Psoas muscle (tissue), 8 donors: ENCODE measurements at places on chromosomes 7 and 10. TPM values are rescaled to one million over a fixed set of nuclear protein-coding genes. Genes with fewer than 3 reads are reported as not detected.

The PRPF18 gene
- total RNA-seq: 19.0 TPM

DNA sequence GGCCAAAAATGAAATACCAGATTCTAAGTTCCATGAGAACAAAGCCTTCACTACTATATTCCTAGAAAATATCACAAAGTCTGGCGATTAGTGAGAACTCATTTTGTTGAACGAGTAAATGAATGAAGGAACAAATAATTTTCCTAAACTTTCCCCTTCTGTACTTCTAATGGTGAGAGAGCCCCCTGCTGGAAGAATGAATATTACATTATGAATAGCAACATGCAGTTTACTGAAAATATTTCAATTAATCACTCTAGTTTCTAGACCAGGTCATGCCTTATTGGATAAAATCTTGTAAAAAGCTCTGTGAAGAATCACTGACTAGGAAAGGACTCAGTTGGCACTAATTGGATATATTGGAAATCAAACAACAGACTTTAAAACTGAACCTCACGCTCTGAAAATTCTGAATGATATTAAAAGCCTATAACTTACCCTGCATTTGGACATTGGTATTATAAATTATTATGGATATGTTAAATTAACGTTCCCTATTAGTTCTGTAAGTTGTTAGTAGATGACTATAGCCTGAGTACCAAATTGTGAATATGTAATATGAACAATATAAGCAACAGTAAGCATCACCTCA, 32.4 kb upstream of the MTPN start:
- no peak for DNase-seq

- DNase-seq: no peak
Measured at GRCh38 chr7:137262599-137262998, 80.9 kb downstream of the PTN start.

DNA sequence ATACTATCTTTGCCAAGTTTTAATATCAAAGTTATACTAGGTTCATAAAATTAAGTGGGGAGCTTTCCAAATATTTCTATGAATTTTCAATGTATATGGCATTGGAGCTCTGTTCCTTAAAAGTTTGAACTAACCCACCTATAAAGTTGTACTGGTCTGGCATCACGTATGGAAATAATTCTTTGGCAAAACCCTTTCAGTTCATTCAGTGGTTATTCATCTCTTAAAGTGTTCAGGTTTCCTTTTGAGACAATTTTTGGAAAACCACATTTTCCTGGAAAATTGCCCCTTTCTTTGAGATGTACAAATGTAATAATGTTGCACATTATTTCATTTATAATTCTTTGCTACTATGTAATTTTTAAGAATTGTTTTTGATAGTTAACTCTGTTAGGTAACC, 62.5 kb upstream of the INPP5A start:
- no peak for DNase-seq

GRCh38 chr7:73373741-73374140, 45.8 kb downstream of the FKBP6 start:
- DNase-seq: no peak

- DNase-seq: no peak
Measured at GRCh38 chr10:99010286-99010685, 225.4 kb downstream of the HPSE2 start.

- no peak for DNase-seq
Measured at GRCh38 chr7:135337506-135337905, 103.9 kb downstream of the STRA8 start.

The LRRN3 gene
- total RNA-seq: 0.15 TPM

The SPDYE5 gene
- not detected for total RNA-seq

The ZNF503 gene
- total RNA-seq: 2.3 TPM

The HMX3 gene
- total RNA-seq: not detected

The GGCT gene
- 20.6 TPM for total RNA-seq
